ENCODE measurements at places on chromosomes 5 and 9.

DNA sequence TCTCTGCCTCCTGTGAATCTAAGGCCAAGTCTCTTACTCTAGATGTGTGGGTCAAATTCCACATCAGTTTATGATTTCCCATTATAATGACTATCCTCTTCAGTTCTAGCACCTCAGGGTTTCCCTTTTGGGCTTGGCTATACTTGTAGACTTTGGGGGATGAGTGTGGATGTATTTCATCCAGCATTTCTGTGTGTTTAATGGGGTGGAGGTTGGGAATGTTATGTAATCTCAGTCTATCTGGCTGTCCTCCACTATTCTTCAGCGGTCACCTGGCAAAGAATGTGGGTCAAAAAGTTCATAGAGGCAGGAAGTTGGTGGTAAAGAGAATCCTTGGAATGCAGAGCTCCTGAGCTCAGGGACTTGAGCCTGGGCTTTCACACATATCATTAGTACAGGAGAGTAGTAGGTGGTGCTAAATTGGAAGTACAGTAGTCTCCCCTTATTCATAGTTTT, 64.9 kb downstream of the CFAP95 start:
- peak; percentile 28 for DNase-seq

GRCh38 chr9:115098226-115098965, 19.6 kb downstream of the TNC start:
- DNase-seq = no peak

GRCh38 chr9:13911473-13911872, 402.5 kb downstream of the NFIB start:
- no peak for DNase-seq

GRCh38 chr9:116877072-116877471, 190.0 kb downstream of the TRIM32 start:
- DNase-seq = no peak

DNA sequence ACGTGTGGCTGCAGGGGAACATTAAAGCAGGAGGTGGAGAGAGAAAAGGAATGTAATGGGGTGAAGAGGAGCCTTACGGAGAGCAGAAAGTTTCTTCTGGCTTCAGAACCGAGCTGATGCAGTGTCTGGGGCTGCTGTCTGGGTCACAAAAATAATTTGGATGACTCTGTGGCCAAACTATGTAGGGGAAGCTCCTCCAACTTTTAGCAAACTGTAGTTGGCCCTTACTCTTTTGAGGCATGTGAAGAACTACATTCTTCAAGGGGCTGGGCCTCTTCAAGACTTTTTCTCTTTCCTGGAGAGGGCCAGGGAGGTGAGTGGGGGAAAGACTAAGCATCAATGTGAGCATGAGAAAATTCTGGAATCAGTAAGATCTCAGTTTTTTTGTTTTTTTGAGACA, 31.9 kb upstream of the SPARC start:
- DNase-seq = no peak

- no peak for DNase-seq
Observed at GRCh38 chr9:115024925-115025535, 92.9 kb downstream of the TNC start.

GRCh38 chr9:136103651-136104487, 8.8 kb upstream of the NACC2 start:
- DNase-seq = no peak

GRCh38 chr5:65102976-65103711, 334.4 kb downstream of the CWC27 start:
- DNase-seq = peak; percentile 59

- DNase-seq = no peak
Observed at GRCh38 chr9:3916984-3917383, 382.9 kb downstream of the GLIS3 start.

DNA sequence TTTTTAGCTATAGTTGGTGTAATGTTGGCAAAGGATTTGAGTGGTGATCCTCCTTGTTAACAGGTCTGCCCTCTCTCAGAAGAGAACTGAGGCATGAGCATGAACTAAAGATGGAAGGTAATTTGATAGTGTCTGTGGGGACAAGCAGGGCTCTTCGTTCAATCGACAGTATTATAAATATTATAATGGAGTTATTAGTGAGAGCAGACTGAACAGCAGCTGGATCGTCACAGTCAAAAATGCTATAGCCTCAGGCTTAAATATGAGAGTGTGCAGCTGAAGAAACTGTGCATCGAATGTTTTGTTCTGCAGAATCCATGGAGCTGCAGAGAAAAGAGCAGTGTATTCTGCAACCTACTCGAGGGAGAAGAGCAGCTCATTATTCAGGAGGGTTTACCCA, 757.3 kb downstream of the DNAH5 start:
- DNase-seq = no peak

- DNase-seq = no peak
Observed at GRCh38 chr9:28848671-28849070, 1275.4 kb upstream of the C9orf72 start.

DNA sequence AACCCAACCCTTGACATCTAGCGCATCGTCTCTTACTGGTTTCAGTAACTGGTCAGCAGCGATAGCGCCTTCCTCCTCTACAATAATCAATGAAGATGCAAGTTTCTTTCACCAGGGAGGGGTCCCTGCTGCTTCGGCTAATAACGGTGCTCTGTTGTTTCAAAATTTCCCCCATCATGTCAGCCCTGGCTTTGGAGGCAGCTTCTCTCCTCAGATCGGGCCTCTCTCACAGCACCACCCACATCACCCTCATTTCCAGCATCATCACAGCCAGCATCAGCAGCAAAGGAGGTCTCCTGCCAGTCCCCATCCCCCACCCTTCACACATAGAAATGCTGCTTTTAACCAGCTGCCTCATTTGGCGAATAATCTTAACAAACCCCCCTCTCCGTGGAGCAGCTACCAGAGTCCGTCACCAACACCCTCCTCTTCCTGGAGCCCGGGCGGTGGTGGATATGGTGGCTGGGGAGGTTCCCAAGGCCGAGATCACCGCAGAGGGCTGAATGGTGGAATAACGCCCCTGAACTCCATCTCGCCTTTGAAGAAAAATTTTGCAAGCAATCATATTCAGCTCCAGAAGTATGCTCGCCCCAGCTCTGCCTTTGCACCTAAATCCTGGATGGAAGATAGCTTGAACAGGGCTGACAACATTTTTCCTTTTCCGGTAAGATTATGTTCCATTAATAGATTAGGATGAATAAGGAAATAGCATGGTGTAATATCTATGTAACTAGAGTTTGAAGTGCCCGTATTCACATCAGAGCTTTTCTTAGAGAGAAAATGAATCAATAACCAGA, 2.2 kb downstream of the CPEB4 start:
- no peak for DNase-seq

DNA sequence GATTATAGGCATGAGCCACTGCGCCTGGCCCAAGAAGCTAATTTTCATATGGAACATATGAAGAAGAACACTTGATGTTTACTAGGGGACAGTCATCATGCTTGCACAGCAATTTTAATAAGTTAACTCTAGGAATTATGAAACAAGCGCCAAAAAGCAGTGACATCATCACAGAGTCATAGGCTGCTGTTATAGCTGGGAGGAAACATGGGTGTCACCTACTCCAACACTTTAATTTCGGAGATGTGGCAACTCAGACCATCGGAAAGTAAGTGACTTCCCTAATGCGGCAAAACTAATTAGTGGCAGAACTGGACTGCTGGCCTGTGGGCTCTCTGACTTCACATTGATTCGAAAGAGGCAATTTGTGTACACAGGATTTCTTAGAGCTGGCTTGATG, 38.1 kb upstream of the EQTN start:
- DNase-seq = no peak

- DNase-seq = no peak
Observed at GRCh38 chr5:13325765-13326164, 618.7 kb downstream of the DNAH5 start.

DNA sequence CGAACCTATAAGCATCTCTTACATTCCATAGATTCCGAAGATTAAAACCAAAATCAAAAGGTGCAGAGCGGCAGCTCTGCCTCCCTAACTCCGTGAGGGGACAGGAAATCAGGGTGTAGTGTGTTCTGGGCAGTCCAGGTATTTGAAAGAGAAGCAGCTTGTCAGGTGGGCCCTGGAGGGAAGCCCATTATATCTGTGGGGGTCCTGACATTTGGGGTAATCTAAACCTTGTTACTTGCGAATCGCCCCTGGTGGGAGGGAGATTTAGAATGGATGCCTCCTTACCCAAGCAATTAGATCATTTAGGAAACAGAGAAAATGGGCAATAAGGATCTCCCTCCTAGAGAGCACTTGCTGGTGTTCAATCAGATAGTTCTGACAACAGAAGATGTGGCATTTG, 126.9 kb downstream of the EFNA5 start:
- DNase-seq = no peak

DNA sequence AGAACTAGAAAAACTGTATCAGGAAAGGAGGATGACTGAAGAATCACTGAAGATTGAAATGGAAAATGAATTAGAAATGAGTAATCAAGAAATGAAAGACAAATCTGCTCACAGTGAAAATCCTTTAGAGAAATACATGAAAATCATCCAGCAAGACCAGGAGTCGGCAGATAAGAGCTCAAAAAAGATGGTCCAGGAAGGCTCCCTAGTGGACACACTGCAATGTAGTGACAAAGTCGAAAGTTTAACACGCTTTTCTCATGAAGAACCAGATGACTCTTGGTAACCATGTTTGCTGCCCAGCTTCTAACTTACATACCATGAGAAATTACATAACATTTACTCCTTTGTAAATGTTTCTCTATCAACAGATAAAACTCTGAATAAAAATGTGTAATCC, 37.1 kb downstream of the CPLANE1 start:
- no peak for DNase-seq

GRCh38 chr9:104258296-104259011, 164.3 kb downstream of the SMC2 start:
- DNase-seq = no peak

DNA sequence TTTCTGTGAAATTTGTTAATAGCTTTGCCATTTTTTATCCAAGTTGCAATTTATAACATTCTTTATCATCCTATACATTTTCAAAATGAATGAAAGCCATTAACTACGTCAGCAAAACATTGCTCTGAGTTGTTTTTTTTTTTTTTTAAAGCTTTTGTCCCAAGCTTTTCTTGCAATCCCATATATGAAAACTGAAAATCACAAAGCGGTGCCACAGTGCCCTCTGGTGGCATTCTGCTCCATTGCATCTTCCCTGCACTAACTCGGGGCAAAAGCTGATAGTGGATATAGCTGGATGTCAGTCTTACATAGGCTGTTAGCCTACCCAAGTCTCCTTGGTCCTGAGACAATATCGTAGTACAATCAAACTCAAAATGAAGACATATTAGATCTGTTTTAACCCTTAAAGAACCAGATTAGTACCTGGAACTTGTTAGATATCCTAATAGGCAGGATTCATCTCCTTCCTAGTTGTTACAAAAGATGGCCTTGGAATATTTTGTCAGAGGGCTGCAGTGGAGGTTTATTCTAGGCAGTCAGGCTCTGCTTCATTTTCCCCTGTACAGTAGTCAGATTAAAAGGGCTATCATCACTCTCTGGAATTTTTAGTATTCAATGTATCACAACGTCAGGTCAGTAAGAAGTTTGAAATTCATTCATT, 669.9 kb downstream of the PTPRD start:
- DNase-seq = peak; percentile 49
